AG10803 (cell line): ENCODE measurements at places on chromosomes 1 and 21.
A peak's percentile ranks its signal among the peaks of the same experiment; 100 is the strongest.

GRCh38 chr1:172601046-172601630 is 57.8 kb upstream of the FASLG start:
- DNase-seq = no peak

DNA sequence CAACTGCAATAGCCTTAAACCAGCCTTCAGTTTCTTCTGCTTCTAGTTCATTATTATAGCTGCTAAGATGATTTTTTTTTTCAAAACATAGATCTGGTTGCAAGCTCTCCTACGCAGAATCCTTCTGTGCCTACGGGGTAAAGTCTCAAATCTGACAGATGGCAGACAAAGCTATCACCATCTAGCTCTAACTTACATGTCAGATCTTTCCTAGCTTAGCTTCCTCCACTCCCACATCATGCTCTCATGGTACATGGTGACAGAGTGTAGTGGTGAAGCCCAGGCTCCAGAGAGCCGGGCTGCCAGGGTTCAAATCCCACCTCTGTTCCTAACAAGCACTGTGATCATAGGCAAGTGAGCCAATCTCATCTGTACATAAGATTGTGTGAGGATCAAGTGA is 24.2 kb upstream of the GUCA2B start:
- DNase-seq = no peak

GRCh38 chr1:156382561-156382960 is 13.6 kb downstream of the RHBG start:
- no peak for DNase-seq

DNA sequence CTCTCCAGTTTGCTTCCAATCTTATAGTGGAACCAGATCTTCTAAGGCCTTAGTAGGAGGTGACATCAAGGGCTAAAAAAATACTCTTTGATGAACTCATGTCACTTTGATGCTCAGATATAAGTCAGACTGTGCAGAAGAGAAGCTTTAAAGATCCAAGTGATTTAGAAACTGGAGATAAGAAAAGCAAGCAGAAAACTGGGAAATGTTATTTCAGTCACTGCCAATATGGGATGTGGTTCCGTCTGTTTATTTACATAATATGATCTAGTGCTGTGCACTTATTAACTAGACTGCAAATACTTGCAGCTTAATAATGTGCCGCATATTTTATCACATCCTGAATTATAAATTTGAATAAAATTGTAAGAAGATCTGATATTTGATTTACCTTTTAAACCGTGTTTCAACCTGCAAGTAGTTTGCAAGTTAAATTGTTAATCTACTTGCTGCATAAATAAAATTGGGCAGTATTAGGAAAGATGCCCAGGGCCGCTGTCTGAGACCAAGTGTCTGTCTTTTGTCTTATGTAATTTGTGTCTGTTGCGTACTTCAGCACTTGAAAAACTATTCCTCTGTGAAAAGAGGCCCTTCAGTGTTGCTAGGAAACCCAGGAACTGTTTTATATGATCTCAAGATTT is 29.6 kb downstream of the CXADR start:
- no peak for DNase-seq

DNA sequence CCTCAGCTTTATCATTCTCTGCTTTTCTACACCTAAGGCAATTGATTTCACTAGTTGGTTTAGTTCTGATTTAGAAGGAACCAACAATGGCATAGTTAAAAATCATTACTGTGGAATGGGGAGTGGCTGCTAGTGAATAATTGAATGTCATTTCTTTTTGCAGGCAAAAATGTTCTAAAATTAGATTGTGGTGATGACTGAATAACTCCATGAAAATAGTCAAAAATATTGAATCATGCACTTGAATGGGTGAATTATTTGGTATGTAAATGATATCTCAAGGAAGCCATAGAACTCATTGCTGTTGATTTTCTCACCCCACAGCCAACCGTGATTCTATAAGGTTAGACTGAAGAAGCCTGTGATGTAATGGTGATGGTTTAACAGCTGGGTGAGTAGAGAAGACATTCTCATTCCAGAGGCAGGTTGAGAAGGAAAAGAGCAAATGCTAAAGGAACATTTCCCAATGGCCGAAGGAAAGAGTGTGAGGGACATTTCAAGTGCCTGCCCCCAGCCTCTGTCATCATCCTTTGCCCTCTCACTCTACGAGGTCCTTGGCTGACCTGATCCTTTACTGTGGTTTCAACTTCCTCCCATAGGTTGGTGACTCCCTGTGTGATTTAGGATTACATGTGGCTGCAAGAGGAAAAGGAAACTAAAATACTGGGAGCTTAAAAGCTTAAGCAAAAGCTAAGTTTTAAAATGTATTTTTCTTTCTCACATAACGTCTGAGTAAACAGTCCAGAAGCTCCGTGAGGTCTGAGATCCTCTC is 12.5 kb downstream of the OVAAL start:
- DNase-seq = peak; percentile 37

- DNase-seq = no peak
Measured at GRCh38 chr1:116436611-116436970, 63.5 kb downstream of the ATP1A1 start.

- no peak for DNase-seq
Measured at GRCh38 chr1:11266268-11267074, 4.1 kb upstream of the MTOR start.

DNA sequence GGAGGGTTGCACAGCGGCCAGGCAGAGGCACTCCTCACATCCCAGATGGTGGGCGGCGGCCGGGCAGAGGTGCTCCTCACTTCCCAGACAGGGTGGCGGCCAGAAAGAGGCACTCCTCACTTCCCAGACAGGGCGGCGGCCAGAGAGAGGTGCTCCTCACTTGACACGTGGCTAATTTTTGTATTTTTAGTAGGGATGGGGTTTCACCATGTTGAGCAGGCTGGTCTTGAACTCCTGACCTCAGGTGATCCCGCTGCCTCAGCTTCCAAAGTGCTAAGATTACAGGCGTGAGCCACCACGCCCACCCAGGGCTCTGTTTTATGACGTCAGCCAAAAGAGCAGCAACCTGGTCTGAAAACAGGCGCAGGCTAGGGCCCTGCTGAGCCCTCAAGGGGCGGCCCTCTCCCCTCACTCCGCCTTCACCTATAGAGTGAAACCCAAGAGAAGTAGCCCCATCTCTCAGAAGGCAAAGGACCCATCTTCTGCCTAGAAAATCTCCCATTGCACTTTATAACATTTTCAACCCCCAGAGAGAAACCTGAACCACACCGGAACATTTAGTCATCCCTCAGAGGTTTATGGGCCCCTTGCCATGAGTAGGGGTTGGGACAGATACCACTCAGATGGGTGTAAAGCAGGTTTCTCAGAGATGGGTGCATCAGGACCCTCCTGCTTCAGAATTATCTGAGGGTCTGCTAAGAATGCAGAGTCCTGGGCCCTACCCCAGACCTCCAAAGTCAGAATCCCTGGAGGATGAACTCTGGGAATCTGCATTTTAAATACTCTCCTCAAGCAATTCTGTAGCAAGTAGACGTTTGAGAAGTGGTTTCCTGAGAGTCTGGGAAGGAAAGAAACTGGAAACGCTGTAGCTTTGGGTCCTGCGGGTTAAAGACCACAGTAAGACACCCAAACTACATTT is 40.8 kb downstream of the CDK18 start:
- DNase-seq = no peak

- no peak for DNase-seq
Measured at GRCh38 chr1:74590288-74590687, 77.9 kb upstream of the LRRC53 start.

DNA sequence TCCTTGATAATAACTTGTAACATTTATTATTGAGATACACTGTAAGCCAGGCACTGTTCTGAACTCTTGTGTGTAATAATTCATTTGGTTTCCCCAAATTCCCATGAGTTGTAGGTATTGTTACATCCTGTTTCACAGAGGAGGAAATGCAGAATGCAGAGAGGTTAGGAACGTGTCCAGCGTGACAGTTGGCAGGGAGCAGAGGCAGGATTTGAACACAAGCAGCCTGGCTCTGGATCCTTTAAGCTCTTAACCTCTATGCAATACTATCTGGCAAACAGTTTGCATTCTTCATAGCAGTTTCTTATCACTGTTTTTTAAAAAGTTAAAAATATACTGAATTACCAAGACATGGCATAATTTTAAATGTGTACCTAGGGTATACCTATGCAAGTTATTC is 30.5 kb downstream of the EEIG2 start:
- peak; percentile 67 for DNase-seq

DNA sequence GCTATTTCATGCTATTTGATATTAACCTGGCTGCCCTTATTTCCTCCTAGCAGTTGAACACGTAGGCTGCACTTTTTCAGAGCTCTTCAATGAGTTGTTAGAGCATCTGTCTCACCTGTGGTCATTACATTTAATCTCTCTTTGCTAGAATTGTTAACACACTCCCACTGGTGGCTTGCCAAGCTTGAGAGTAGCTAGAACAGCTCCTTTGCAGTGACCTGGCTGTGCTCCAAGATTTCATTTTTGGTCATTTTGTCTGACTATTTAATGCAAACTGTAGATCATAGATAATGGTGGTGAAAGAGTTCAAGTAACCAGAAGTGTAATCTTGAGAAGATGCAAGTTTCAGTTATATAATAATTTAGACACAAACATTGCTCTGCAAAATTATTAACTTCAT is 105.6 kb downstream of the LRRC7 start:
- no peak for DNase-seq

- no peak for DNase-seq
Measured at GRCh38 chr21:28568692-28569091, 424.0 kb downstream of the LTN1 start.

DNA sequence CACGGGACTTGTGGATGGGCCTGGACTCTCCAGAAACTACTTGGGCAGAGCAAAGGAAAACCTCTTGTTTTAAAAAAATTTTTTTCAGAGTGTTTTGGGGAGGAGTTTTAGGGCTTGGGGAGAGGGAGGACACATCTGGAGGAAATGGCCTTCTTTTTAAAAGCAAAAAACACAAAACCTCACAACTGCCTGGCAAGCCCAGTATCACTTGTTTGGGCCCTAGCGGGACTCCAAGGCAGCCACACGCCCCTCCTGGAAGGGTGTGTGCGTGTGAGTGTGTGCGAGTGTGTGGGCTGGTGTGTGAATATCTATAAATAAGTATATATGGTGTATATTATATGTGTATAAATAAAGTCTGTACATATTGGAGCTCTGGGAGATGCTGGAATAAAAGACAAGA is 57.7 kb upstream of the ACTL8 start:
- no peak for DNase-seq

DNA sequence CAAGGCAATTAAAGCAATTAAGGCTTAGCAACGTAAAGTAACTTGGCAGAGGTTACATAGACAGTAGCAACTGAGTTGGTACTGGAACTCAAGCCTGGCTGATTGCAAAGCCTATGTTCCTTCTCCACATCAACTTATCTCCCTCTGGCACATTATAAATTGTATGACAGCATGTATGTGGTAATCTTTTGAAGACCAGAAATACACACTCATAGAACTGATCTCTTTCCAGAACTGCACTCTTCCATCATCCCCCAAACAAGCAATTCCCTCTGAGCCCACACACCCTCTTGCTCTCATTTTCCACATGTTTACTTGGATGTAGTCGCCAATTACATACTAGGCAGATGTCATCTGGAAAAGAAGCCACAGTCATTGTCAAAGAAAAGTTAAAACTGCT is 502.2 kb downstream of the PLPP3 start:
- peak; percentile 61 for DNase-seq

- no peak for DNase-seq
Measured at GRCh38 chr1:234902774-234903547, 225.7 kb downstream of the TOMM20 start.

GRCh38 chr1:183807549-183808168 is 2.7 kb downstream of the RGL1 start:
- DNase-seq = peak; percentile 72

- DNase-seq = no peak
Measured at GRCh38 chr1:93681989-93682412, 364 bp upstream of the BCAR3 start.

DNA sequence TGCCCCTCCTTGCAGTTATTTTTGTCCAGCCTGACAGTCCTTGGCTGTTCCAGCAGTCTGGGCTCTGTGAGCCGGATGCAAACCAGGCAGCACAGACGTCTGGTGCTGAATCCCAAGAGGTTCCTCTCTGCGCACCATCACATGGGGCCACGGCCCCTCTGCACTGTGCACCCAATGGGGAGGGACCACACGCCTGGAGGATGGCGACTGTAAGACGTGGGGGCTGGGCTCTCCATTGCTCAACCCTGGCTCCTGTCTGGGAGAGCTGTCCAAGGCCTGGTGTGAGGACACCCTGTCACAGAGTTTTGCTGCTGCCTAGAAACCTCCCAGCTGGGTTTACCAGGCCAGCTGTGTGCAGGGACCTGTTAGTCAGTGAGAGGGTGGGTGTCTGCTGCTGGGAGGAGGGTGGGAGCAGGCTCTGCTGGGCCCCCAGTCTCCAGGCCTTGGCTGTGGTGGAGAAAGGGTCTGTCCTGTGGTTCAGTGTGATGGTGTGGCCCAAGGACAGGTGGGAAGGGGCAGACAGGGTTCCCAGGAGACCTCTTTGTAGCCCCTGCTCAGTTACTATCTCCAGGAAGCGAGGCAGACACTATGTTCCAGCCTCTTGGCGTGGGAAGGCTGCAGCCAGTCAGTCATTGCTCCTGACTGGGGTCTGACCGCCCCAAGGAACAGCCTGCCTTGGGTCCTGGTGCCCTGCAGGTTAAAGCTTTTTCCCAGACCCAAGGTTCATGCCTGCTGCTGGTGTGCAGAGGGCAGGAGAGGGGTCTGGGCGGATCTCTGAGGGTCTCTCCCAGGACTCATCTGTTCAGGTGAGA is 13.8 kb downstream of the HEYL start:
- peak; percentile 65 for DNase-seq

DNA sequence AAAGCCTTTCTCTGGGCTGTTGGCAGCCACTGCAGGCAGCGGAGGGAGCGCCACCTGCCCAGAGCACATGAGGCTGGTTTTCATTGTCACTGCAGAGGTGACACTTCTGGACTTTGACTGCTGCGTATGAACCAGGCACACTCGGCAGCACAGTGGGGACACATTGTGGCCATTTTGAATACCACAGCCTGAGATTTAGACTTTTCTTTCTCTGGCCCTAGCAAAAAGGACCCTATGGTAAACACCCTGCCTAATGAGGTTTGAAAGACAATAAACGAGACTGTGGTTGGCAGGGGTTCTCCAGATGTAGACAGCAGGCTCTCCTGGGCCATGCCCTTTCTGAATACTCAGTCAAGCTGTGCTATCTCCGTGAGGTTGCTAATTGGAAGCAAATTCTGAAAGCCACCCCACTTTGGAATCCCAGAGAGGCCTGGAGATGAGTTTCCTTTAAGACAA is 12.0 kb upstream of the KCNE2 start:
- peak; percentile 16 for DNase-seq

- peak; percentile 31 for DNase-seq
Measured at GRCh38 chr21:46153247-46154154, 1.9 kb downstream of the FTCD start.

GRCh38 chr21:14523234-14523633 is 22.9 kb downstream of the SAMSN1 start:
- DNase-seq = no peak

DNA sequence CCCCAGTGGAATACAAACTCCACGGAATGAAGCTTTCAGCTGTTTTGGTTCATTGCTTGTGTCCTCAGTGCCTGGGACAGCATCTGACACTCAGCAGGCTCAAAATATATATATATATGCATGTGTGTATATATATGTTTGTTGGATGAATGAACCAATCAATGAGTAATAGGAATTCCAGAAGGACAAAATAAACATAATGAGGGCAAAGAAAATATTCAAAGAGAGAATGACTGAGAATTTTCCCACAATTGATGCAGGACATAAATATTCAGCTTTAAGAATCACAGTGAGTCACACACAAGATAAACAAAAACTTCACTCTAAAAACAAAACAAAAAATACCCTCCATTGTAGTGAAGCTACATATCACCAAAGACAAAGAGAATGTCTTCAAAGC is 64.0 kb downstream of the CHD5 start:
- DNase-seq = no peak
